Stimulated activated CD4-positive, alpha-beta T cell treated with anti-CD3 and anti-CD28 coated beads, Interleukin-15, amount 100 ng/mL, for 48 hours (primary cell): ENCODE measurements at places on chromosomes 5 and 9.
A peak's percentile ranks its signal among the peaks of the same experiment; 100 is the strongest.

GRCh38 chr5:40957048-40957447, 47.8 kb downstream of the C7 start:
- no peak for DNase-seq

GRCh38 chr5:10591966-10592365, 28.1 kb downstream of the ANKRD33B start:
- DNase-seq, result no peak

- DNase-seq, result no peak
These were observed 741.3 kb downstream of the TLE1 start for GRCh38 chr9:80948066-80948465.

DNA sequence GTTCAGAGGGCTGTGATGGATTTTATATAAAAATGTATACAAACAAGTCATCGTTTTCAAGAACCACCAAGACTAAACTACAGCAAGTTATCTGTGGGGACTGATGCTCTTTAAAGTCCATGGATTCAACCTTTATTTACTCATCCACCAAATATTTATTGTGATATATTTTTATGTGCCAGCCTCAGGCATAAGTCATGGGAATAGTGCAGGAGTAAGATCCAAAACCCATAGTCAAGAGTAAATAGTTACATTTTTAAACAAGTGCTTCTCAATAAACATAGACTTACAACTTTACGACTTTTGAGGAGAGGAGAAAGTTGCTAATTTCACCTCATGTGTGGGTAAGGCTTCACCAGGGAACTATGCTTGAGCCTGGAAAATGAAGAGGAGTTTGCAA, 24.6 kb downstream of the MACIR start:
- no peak for DNase-seq

DNA sequence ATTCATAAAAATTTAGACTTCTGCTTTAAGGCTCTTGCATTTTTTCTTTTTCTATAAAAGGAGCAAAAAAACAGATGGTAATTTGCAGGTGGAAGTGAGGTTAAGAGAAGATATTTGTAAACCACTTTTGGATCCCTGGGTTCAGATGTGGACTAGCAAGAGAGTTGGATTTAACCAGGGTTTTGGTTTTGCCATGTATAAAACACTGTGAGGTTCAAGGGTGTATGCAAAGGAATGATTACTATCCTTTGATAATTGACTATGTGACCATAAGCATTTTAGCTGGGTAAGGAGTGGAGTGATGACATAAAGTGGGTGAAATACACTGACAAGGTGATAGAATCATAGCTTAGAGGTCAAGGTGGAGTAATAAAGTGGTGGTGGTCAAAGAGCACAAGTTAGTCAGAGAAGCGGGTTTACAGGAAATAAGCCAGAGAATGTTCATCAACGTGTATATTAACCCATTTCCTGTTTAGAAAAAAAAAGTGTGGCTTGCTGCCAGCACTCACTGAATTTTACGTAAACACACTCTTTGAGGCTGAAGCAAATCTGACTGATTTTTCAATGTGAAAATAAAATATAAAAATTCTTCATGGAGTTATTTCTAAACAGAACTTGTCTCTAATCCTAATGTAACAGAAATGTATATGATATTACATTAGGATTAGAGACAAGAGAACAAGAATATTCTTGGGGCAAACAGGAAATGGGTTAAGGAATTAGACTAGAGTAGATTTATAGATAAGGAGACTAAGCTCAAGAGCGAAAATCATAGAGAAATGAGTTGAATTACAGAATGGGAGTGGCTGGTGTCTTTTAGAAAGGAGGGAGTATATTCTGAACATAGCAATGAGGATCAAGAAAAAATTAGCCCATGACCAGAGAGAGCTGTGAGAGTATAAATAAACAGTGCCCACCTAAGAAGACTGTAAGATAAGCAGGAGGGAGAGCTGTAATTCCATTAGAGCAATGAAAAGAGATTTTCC, 74.5 kb downstream of the CDKN2A start:
- peak; percentile 0 for DNase-seq

DNA sequence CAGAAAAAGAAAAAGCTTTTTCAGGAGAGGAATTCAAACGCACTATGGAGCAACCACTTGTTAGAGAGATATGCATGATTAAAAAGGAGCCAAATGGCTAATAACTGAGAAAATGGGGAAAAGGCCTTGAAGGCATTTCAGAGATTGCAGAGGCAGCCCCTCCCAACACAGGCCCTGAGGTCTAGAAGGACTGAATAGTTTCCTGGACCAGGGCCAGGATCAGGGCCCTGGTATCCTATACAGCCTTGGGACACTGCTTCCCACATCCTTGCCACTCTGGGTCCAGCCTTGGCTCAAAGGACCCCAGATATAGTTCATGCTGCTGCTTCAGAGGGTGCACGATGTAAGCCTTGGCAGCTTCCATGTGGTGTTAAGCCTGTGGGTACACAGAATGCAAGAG, 20.7 kb upstream of the FEM1C start:
- DNase-seq, result no peak

DNA sequence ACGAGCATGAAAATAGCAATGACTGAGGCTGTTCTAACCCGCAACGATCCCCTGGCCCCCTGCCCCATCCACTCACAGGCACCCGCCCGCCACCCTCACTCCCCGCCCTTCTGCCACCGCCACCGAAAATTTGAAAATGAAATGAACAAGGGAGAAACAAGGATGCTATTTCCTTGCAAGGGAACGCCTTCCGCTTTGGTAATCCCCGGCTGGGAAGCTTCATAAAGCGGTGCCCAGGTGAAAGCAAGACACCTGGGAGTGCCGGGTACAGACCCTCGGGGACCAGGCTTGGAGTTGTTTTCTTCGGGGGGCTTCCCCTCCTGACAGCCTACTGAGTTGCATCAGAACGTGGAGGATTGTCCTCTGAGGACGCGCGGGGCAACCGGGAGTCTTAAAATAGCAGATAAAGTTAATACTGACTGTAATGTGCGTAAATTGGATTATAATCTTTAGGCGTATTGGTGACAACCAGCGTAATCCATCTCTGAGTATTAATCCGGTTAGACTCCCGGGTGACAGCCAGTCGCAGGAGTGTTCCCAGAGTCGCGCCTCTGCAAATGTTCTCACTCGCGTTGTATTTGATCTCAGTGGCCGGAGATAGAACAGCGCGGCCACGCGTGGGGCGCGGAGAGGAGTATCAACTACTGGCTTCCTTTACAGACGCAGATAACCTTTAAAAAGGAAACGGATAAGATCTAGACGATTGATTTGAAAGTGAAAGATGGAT, 885 bp upstream of the MLLT3 start:
- no peak for DNase-seq

DNA sequence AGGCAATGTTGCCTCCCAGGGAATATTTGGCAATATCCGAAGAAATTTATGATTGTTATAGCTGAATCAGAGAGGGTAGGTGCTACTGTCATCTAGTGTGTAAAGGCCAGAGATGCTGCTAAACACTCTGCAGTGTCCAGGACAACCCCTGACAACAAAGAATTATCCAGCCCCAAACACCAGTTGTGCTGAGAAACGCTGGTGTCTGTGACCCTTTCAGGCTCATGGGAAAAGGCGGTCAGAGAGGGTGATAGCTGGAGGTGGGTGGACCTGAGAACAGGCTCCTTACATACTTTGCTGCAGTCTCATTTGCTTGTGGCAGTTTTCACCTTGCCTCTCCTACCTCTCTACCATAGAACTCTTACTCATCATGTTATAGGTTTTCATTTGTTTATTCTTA, 295.3 kb upstream of the DMRT1 start:
- no peak for DNase-seq

DNA sequence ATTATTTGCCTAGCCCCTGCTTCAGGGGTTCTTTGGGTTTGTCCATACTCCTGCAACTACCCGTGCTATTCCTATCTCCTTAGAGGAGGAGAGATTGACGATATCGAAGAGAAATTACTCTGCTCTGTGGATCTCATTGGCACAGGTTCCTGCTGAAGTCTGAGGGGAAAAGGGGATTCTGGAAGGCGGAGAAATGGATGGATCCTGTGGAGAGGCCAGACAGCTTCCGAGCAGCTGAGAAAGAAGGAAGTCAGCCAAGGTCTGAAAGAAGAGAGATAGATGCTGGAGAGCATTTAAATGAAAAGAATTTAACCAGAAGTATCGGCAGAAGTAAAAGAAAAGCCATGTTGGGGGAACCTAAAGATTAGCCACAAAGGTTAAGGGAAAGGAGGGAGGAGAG, 40.4 kb upstream of the SPATA31C2 start:
- no peak for DNase-seq

GRCh38 chr5:114362977-114363761, 1.3 kb downstream of the KCNN2 start:
- DNase-seq, result no peak

GRCh38 chr9:70579686-70580085, 165.2 kb upstream of the KLF9 start:
- no peak for DNase-seq

DNA sequence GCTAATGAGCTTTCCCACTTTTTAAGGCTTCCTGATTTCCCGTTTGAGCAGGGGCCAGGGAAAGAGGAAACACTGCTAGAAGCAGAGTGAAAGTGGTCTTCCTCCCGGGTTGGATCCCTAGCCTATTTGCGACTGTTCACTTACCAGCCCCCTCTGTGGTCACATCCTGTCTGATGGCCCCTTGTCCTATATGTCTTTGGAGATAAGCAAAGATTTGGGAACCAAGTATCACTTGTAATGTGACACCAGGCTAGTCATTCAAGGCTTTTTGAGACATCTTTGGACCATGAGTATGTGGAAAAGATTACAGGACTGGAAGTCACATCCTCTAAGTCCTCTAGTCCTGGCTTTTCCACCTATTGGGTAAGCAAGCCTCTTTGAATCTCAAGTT, 6.1 kb downstream of the DNAJB5 start:
- DNase-seq, result no peak

DNA sequence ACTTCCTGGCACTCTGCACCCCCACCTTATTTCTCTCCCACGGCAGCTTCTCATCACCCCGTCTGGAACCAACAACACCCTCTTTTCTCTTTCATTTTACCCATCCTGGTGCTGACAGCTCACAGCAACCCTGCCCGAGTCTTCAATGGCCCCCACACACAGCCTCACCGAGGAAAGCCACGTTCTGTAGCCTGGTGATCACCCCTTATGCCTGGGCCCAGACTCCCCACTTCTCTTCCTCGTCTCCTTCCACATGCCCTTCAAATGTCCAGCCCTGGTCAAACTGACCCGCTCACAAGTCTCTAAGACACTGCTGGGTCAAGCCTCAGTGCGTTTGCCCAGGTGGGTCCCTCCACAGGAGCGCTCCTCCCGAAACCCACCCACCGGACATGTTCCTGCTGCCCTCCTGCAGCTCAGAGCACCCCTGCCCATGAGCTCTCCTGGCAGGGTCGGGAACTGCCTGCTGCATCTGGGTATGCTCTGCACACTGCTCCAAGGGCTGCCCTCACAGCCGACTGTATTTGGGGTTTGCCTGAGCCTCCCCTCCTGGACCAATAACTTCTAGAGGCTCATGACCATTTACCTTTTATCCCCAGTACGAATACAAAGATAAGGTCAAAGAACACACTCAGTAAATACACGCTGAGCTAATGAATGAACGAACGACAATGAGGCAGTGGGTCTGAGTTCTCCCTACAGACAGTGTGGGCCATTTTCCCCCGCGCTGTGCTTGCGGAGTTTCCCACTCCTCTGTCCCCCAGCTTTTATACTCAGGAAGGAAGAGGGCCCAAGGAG, 154.7 kb upstream of the PHYKPL start:
- no peak for DNase-seq

DNA sequence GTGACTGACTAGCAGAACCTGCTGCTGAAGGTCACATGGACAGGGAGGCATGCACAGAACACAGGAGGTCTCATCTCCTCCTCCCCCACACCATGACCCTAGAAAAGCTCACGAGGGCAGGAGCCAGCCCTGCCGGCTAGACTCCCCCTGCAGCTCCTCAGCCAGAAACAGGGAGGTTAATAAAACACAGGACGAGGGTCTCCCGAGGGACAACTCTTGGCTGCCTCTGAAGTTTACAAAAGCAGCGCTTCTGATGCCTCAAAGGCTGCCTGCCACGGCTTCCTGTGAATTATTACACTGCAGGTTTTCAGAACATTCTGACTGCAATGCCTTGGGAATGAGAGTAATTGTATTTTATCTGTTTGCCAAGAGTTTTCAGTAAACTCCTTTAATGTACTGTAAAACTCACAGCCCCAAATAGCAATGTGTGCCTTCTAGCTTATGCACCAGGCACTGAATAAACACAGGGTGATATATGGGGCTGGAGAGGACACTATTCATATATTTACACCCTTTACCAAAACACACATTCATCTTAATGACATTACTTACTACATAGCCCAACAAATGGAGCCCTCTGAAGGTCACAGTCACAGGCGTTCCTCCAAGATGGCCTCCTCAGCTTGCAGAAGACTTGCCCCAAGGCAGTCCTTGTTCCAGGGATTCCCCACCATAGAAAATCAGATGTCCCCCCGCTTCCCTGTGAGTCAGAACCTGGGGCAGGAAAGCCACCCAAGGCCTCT, 83.7 kb downstream of the C5orf15 start:
- DNase-seq, result no peak

DNA sequence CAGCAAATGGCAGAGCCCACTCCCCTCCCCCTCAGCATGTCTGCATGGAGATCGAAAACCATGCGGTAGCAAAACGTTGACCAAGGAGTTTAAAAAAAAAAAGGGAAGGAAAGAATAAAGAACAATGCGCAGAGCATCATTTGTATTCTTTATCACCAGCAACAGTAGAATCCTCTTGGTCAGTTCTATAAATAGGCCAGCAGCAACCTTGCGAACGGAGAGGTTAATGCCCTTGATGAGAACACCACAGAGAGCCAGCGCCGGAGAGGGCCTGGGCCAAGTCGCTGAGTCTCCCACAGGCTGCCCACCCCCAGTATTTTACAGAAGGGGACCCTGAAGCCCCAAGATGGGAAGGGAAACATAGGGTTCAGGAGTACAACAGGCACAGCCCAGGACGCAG, 22.7 kb downstream of the WHRN start:
- DNase-seq, result no peak

- no peak for DNase-seq
These were observed 50.4 kb downstream of the STARD4 start for GRCh38 chr5:111461934-111462333.

DNA sequence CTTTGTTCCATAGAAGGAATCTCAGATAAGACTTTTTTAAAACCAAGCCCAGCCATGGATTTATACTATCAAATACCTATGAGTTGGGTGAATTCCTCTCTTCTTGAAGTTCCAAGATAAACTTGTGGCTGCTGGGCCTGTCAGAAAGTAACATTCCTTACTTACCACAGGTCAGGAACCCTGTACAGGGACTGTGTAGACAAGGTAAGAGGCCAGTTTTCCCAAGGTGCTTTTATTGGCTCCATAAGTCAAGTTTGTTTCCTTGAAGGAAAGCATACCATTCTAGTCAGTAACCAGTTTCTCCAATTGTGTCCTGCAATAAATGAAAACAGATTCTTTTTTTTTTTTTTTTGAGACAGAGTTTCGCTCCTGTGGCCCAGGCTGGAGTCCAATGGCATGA, 8.8 kb upstream of the CLTB start:
- no peak for DNase-seq

GRCh38 chr9:133516256-133516960, 8.4 kb downstream of the MYMK start:
- DNase-seq, result no peak

- no peak for DNase-seq
These were observed 19.4 kb downstream of the RAB14 start for GRCh38 chr9:121182101-121182836.

GRCh38 chr5:56506211-56506965, 273.3 kb upstream of the ANKRD55 start:
- no peak for DNase-seq

- no peak for DNase-seq
These were observed 3.2 kb upstream of the ALDH1B1 start for GRCh38 chr9:38389313-38389712.

GRCh38 chr5:156182174-156182967, 144.6 kb upstream of the SGCD start:
- DNase-seq, result no peak

- DNase-seq, result no peak
These were observed 23.1 kb downstream of the MLLT3 start for GRCh38 chr9:20599195-20599594.
